IMR-90 (cell line): ENCODE measurements at places on chromosomes 5 and 9. TPM values are rescaled to one million over a fixed set of nuclear protein-coding genes. Genes with fewer than 3 reads are reported as not detected.
A peak's percentile ranks its signal among the peaks of the same experiment; 100 is the strongest.

The CCL27 gene
- total RNA-seq: 0.18 TPM in 1 of 2 replicates, not detected in the other

DNA sequence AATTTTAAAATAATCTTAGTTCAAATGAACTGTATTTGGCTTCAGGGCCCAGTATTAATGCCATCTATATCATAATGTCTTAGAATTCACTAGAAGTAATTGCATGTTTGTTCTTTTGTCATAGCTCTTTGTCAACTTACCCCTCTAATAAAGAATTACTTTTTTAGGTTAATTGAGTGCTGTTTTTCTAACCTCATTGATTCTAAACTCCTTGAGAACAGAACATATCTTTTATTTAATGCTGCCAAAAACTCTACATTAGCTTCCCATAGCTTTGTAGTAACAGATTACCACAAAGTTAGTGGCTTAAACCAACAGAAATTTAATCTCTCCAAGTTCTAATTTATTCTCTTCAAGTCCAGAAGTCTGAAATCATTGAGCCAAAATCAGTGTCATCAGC lies 242.4 kb downstream of the LURAP1L start:
- DNase-seq: no peak
- H3K4me1 ChIP-seq: peaks cover 2% of the 10 kb centered on the region; the same call in 1 of the 2 replicates
- no peaks in the 10 kb centered on the region for H3K36me3 ChIP-seq
- H3K4me3 ChIP-seq: no peak overlapping the region

DNA sequence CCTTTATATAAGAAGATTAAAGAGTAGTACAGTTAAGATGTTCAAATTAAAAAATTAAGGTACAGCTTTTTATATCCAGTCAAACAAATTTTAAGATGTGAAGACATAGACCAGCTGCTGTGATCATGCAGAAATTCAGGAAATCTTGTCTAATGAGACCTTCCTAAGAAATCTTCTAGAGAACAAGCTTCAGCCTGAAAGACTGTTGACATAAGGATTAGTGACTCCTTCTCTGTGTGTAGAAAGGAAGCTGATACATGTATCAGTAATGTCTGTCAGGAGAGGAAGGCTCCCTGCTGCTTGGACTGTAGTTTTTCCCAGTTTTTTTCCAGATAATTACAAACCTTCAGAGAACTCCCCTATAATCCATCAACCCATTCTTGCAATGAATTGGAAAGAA lies 75.8 kb upstream of the PCSK5 start:
- no peaks in the 10 kb centered on the region for H3K36me3 ChIP-seq
- no peak overlapping the region for H3K4me3 ChIP-seq
- no peak overlapping the region for H3K27ac ChIP-seq
- H3K27me3 ChIP-seq: no peaks in the 10 kb centered on the region
- no peaks in the 10 kb centered on the region for H3K4me1 ChIP-seq
- no peak for DNase-seq

DNA sequence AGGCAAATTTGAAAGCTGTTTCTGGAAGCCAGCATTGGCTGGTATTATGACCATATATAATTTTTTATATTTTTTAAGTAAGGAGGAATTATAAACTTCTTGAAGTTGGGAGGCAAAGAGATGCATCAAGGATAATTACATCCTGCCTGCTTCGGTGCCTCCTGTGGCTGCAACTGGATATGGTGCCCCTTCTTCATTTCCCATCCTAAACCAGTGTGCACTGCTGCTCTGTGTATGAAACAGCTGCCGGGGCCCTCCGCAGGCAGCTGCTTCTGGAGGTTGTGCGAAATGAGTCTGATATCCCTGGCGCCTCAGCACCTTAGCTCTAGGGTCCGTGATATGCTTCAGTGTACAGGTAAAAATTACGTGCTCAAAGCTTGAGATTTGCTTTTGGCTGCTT lies 304.2 kb downstream of the ENC1 start:
- H3K27ac ChIP-seq: no peak overlapping the region
- no peak overlapping the region for H3K4me3 ChIP-seq
- no peak for DNase-seq
- H3K36me3 ChIP-seq: no peaks in the 10 kb centered on the region
- no peaks in the 10 kb centered on the region for H3K4me1 ChIP-seq
- peaks cover 13% of the 10 kb centered on the region for H3K27me3 ChIP-seq

GRCh38 chr5:175109058-175109755 lies 334.8 kb downstream of the DRD1 start:
- no peaks in the 10 kb centered on the region; the same call in 1 of the 2 replicates for H3K27me3 ChIP-seq
- no peak overlapping the region for H3K4me3 ChIP-seq
- no peaks in the 10 kb centered on the region for H3K4me1 ChIP-seq
- H3K27ac ChIP-seq: no peak overlapping the region

The SLC1A1 gene
- 3.9 and 4.1 TPM in 2 replicates for total RNA-seq

The BTNL8 gene
- not detected in 2 replicates for total RNA-seq

DNA sequence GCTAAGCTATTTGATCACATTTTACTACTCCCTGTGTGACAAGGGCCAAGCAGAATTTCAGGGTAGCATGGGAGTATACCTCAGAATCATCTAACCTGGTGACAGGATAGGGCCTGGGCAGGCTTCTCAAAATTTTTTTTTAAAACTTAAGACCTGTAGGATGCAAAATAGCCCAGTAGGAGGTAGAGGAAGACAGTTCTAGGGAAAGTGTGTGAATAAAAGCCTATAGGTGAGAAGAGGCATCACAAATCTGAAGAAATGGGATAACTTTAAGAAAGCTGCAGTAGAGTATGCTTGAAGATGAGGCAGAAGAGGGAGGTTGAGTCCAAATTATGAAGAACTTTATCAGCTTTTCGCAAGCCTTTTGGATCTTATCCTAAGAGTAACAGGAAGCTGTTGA lies 32.3 kb downstream of the CNTRL start:
- no peak overlapping the region for H3K27ac ChIP-seq
- H3K4me3 ChIP-seq: no peak overlapping the region
- H3K27me3 ChIP-seq: no peaks in the 10 kb centered on the region
- DNase-seq: no peak
- H3K36me3 ChIP-seq: no peaks in the 10 kb centered on the region

DNA sequence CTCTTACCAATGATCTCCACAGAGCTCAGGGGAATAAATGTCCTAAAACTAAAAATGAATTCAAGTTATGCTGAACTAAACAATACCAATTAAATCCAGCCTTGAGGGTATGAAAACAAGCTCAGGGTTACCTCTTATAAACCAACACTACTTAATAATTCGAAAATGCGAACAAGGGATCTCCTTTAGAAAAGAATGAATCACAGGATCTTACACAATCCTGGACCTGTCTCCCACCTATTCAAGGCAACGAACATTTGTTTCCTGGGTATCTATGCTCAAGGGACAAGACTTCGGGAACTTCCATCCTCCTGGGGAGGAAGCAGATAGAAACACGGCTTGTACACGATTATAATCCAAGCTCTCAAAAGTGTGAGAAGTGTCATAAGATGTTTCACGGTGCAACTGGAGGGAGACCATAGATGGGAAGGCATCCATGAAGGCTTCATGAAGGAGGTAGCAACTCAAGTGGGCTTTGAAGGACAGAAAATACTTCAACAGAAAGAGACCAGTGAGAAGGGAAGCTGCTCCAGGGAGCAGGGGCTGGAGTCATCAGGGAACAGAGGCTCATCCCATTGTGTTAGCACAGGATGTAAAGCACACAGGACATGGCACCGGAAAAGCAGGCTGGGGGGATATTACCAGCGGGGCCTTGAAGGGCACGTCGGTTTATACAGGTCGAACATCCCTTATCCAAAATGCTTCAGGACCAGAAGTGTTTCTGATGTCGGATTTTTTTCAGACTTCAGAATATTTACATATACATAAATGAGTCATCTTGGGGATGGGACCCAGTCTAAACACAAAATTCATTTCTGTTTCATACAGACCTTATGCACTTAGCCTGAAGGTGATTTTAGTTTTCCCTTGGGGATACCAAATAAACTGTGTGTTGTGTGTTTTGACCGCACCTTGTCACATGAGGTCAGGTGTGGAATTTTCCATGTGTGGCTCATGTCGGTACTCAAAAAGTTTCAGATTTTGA lies 87.4 kb downstream of the TLE1 start:
- no peaks in the 10 kb centered on the region for H3K27me3 ChIP-seq
- H3K4me1 ChIP-seq: peaks cover 10% of the 10 kb centered on the region
- H3K27ac ChIP-seq: peak overlapping the region; percentile 31; the same call in 1 of the 2 replicates
- DNase-seq: peak; percentile 72
- peaks cover 35% of the 10 kb centered on the region for H3K36me3 ChIP-seq
- no peak overlapping the region for H3K4me3 ChIP-seq
